ENCODE measurements at places on chromosomes 7 and 10.

- H3K36me3 ChIP-seq: no peaks in the 10 kb centered on the region
- no peak overlapping the region for H3K27ac ChIP-seq
Measured at GRCh38 chr10:17222329-17222728, 5.7 kb upstream of the VIM start.

GRCh38 chr7:107119376-107120105, 49.3 kb upstream of the HBP1 start:
- H3K4me3 ChIP-seq: no peak overlapping the region
- ATAC-seq: no peak
- no peak overlapping the region for H3K27ac ChIP-seq
- H3K4me1 ChIP-seq: peaks cover 7% of the 10 kb centered on the region

DNA sequence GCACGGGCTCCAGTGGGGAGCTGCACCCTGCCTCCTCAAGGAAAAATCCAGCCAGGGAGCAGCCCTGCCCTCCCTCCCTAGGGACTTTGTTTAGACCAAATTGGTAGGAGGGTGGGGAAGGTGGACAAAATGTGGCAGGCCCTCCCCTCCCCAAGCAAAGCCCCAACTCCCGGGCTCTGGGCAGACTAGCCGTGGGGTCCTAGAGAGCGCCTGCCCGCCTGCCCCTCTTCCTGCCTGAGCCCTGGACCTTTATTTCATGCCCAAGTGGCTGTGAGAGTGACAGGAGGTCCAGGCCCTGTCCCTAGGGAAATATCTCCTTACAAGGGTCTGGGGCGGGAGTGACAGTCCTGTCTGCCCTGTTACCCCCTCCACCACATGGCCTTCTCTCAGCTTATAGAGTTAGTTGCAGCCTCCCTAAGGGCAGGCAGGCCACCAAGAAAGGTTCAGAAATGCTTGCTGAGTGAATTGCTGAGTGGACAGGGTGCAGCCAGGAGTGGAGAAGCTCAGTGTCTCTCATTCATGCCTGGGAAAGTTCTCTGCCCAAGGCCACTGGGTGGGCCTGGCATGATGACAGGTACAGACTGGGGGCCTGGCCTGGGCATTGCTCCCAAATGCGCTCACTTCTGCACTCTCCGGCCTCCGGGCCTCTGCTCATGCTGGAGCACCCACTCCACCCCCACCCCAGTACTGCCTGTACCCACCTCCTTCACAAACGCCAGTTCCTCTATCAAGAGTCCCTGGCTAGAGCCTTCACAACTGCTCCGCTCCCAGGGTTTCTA, 25.2 kb downstream of the DNAJB12 start:
- no peak overlapping the region for H3K4me3 ChIP-seq
- H3K4me1 ChIP-seq: peaks cover 81% of the 10 kb centered on the region
- peaks cover 7% of the 10 kb centered on the region for H3K36me3 ChIP-seq

DNA sequence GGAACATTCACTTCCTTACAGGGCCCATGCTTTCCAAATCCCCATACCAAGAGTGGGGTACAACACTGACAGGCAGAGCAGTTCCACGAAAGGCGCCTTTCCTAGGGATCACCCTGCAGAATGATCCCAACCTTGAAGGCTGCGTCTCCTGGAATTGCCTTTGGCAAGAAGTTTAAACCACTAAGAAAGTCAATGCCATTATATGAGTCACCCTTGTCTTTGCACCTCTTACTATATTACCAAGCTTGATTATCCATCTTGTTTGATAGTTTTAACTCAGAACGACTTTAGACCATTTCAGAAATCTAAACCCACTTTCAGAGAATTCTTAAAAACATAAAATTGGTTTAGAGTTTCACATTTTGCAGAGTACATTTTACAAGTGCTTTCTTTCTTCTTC, 282.1 kb downstream of the ARHGAP12 start:
- peaks cover 27% of the 10 kb centered on the region for H3K27me3 ChIP-seq
- H3K27ac ChIP-seq: no peak overlapping the region
- ATAC-seq: no peak

DNA sequence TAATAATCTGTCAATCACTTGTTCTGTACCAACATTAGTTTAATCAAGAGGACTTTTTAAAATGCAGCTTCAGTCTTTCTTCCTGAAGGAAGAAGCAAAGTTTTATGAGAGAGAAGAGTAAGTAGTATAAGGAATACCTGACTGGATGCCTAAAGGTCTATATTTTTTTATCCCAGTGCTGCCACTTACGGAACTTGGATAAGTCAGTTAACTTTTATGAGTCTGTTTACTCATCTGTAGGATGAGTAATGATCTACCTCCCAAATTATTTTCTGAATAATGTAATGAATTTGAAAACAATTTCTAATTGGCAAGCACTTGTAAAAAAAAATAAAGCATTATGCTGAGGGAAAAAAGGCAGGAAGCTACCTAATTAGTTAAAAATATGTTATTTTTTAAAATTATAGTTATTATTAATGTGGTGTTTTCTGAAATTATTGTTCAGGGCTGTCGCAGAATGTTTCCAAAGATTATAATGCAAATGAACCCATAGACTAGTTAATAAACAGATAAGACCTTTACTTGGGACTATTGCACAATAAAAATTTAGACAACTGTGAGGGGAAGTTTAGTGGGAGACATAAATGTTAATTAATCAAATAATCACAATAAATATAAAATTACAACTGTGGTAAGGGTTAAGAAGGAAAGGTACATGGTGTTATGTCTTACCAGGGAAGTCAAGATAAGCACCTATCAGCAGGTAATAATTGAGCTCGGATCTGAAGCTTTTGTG, 24.6 kb downstream of the SLK start:
- no peak for ATAC-seq
- no peaks in the 10 kb centered on the region for H3K27me3 ChIP-seq
- peaks cover 15% of the 10 kb centered on the region for H3K4me1 ChIP-seq
- H3K36me3 ChIP-seq: peaks cover 19% of the 10 kb centered on the region

- no peaks in the 10 kb centered on the region for H3K27me3 ChIP-seq
- no peak for ATAC-seq
- no peaks in the 10 kb centered on the region for H3K36me3 ChIP-seq
- H3K27ac ChIP-seq: no peak overlapping the region
- H3K4me1 ChIP-seq: no peaks in the 10 kb centered on the region
- no peak overlapping the region for H3K4me3 ChIP-seq
Measured at GRCh38 chr10:46550076-46550790, 6.2 kb downstream of the GPRIN2 start.

GRCh38 chr7:141360803-141361202, 190.4 kb upstream of the AGK start:
- ATAC-seq: no peak
- no peak overlapping the region for H3K4me3 ChIP-seq

GRCh38 chr10:132961787-132962622, 19.6 kb upstream of the CFAP46 start:
- H3K27ac ChIP-seq: peak overlapping the region; percentile 32
- no peaks in the 10 kb centered on the region for H3K36me3 ChIP-seq
- peak overlapping the region; percentile 90 for H3K4me3 ChIP-seq
- ATAC-seq: peak; percentile 68
- H3K4me1 ChIP-seq: peaks cover 21% of the 10 kb centered on the region

DNA sequence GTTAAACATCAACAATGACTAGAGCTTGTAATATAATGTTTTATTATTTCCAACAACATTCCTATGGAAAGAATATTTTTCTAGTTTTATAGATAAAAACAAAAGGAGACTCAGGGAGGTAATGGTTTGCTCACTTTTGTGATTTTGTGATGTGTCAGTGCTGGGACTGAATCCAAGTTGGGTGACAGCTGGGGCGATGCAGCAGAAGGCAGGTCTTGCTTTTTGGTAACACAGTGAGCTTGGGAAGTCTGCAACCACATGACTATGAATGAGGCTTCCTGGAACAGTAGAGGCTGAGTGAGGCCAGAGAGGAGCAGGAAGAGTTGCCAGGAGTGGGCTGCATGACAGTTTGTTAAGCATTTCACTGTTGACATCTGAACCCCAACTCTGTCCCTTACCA, 4.9 kb upstream of the YKT6 start:
- peaks cover 7% of the 10 kb centered on the region for H3K4me1 ChIP-seq
- no peak overlapping the region for H3K4me3 ChIP-seq
- no peak for ATAC-seq
- no peak overlapping the region for H3K27ac ChIP-seq

GRCh38 chr7:73451780-73452398, 18.3 kb downstream of the FZD9 start:
- H3K27me3 ChIP-seq: no peaks in the 10 kb centered on the region
- H3K27ac ChIP-seq: no peak overlapping the region
- peaks cover 61% of the 10 kb centered on the region for H3K36me3 ChIP-seq
- ATAC-seq: peak; percentile 59
- peaks cover 9% of the 10 kb centered on the region for H3K4me1 ChIP-seq

DNA sequence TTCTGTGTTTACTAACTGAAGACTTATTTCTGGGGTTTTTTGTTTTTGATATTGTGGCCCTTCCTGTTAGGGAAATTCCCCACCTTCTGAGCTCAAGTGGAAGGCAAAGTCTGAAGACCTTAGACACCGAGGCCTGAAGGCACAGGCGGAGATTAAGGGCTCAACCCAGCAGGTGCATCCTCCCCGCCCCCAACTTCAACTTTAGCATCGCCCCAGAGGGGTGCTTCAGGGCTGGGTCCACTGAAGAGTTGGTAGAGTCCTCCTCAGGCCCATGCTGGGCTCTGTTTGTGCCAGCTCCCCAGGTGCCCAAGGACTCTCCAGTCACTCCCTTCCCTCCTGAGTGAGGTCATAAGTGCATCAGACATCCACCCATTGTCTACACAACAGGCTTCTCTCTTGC, 9.4 kb upstream of the PPIA start:
- peak overlapping the region; percentile 53 for H3K27ac ChIP-seq
- peaks cover 13% of the 10 kb centered on the region for H3K4me1 ChIP-seq
- peak; percentile 80 for ATAC-seq
- no peaks in the 10 kb centered on the region for H3K27me3 ChIP-seq

DNA sequence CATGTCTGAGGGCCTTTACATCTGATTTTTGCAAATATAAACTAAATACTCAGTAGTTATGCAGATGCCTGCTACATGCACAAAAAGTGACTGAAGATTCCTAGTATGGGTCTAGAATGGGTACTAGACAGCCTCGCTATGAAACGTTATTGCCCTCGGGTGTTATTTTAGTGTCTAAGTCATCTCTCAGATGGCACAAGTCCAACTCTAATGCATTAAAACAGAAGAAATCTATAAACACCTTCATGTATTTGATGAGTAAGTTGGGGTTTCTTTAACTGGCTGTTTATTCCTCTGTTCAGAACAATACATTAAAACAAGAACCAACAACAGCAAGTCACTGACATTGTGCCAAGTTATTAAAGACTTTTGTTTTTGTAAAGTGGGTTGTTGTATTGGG, 41.6 kb downstream of the TEX36 start:
- H3K27me3 ChIP-seq: peaks cover 42% of the 10 kb centered on the region
- no peak overlapping the region for H3K4me3 ChIP-seq
- no peaks in the 10 kb centered on the region for H3K4me1 ChIP-seq
- no peak for ATAC-seq
- H3K36me3 ChIP-seq: no peaks in the 10 kb centered on the region

DNA sequence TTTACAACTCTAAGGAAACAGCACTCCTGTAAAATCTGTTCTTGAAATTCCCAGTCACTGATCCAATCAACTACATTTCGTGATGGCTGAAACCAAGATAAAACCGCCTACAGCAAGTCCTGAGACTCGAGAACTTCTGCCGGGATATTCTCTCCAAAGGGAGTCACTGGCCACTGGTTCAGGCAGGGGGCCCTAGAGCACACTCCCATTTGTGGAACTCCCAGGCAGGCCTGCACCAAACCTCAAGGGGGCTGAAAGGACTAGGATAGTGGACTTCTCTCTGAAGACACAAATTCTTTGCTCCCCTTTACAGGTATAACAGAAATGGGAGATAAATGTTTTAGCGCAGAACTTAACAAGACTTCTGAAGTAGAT, 16.3 kb downstream of the CYTH3 start:
- peaks cover 34% of the 10 kb centered on the region for H3K4me1 ChIP-seq
- ATAC-seq: no peak
- H3K27me3 ChIP-seq: peaks cover 11% of the 10 kb centered on the region
- peak overlapping the region; percentile 56 for H3K27ac ChIP-seq

DNA sequence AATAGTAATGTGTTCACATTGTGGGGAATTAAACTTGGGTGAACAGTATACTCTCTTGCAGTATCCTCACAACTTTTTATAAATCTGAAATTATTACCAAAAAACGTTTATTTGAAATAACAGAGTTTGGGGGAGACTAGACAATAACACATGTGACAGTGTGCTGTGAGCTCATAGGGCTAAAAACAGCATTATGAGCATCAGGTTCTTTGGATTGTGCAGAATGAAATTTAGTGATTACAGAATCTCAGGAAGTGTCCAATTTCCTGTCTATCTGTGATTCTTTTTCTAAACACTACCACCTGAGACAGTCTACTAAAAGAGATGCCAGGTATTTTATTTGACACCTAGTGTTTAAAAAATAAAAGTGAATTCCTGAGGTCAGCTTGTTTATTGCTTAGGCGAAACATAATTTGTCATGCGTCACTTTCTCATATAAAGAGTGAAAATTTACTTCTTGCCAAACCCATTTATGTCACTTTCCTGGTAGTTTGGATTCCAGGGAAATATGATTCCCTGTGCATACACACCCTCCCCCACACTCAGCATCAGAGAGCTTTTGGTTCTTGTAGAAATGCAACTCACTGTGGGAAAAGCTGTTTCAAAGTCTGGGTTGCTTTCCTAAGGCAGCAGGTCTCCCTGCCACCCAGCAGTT, 71.2 kb downstream of the AOAH start:
- peaks cover 8% of the 10 kb centered on the region for H3K36me3 ChIP-seq
- H3K27me3 ChIP-seq: peaks cover 15% of the 10 kb centered on the region
- no peak overlapping the region for H3K4me3 ChIP-seq
- H3K4me1 ChIP-seq: no peaks in the 10 kb centered on the region
- no peak overlapping the region for H3K27ac ChIP-seq
- ATAC-seq: no peak

GRCh38 chr7:132869166-132869861, 212.6 kb downstream of the CHCHD3 start:
- no peak overlapping the region for H3K27ac ChIP-seq
- peak; percentile 72 for ATAC-seq
- H3K4me1 ChIP-seq: peaks cover 31% of the 10 kb centered on the region
- peaks cover 45% of the 10 kb centered on the region for H3K36me3 ChIP-seq
- no peaks in the 10 kb centered on the region for H3K27me3 ChIP-seq
- H3K4me3 ChIP-seq: no peak overlapping the region

DNA sequence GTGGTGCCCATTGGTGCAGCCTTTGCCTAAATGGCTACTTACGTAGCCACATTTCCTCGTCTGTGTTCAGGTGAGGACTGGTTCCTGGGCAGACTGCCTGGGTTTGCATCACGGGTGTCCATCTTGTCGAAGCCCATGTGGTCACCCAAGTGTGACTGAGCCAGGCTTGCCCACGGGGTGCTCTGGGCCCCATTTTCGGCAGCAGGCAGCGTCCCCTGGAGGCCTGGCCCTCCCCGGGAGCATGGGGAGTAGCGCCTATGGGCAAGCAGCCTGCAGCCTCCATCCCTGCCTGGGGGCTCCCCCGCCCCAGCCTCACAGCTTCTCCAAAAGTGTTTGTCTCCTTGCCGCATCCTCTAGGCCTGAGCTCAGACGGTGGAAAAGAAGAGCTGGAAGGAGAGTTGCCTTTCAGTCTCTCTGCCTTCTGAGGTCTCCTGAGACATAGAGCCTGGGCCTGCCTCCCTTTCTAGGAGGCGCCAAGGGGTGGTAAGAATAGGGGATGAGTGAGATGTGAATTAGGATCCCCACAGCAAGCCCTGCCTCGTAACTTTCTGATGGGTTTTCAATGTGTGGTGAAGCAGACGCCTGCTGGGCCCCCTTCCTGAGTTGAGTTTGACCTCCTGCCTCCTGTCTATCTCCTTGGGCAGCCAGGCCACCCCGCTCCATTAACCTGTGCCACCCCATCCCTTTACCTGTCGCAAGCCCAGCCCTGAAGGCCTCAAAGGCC, 42.7 kb downstream of the HTRA1 start:
- no peak for ATAC-seq
- no peak overlapping the region for H3K27ac ChIP-seq
- peaks cover 1% of the 10 kb centered on the region for H3K27me3 ChIP-seq
- no peaks in the 10 kb centered on the region for H3K4me1 ChIP-seq

All from stimulated activated memory B cell treated with anti-CD40 and anti-IgM and Interleukin-4, amounts not matched to agents 10 μg/mL and 1 μg/mL and 100 μg/mL, for 72 hours (primary cell).